Uterine smooth muscle cell (primary cell): ENCODE measurements at places on chromosomes 2 and 18. TPM values are rescaled to one million over a fixed set of nuclear protein-coding genes. Genes with fewer than 3 reads are reported as not detected.

Gene PKDCC
- total RNA-seq: 55.4 and 56.6 TPM in 2 replicates

Gene STAT4
- total RNA-seq: 0.25 and 0.55 TPM in 2 replicates

Gene LINC00305
- not detected in 2 replicates for total RNA-seq

Gene DNER
- total RNA-seq: 0.55 and 2.6 TPM in 2 replicates

Gene ELOA2
- total RNA-seq: not detected in 2 replicates
